ENCODE measurements at places on chromosomes 2 and 18.
A peak's percentile ranks its signal among the peaks of the same experiment; 100 is the strongest.

DNA sequence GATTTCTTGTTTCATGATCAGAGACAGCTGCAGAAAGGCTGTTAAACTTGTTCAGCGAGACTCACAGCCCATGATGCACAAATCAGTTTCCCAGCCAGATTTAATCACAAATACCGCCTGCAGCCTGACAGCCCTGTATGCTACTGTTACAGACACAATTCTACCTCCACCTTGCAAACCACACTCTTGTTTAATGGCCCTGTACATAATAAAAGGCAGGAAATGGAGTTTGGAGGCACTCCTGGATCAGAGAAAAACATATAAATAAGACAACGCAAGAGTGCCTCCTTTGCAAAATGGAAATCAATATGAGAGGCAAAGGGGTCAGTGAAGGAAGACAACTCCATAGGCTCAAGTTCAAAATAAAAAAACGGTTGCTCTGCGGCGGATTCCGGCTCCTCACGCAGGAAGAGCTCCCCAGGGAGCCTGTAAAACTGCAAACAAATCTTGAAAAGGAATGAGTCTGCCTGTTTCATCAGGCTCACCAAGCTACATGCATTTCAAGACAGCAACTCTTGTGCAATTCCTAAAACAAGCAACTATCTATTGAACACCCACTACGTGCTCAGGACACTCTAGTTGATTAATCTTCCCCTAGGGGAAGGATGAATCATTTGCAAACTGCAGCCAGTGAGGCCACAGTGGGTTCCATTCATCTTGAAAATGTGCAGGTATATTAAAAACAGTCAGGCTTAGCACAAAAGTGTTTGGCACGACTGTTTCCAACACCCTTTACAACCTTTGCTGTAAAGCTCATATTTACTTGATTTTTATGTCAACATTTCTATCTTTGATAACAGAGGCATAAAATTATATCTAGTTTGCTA lies 37.5 kb downstream of the TBC1D8 start:
- peak; percentile 97 for DNase-seq

DNA sequence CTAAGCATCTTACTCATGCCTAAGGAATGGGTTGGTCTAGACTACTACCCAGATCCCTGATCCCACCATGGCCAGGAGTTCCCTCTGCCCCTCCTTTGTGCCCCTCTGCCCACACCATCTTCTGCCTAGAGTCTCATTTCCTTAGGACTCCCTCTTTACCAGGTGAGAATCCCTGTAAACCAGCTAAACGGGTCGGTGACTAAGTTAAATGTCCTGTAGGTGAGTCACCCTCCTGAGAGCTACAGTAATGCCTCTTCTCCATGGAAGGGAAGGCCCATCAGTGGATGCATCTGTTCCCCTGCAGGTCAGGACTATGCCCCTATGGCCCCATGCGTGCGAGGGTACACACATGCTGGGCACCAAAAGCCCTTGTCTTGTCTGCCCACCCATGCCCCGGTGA lies 25.4 kb downstream of the PTGR3 start:
- DNase-seq = no peak

DNA sequence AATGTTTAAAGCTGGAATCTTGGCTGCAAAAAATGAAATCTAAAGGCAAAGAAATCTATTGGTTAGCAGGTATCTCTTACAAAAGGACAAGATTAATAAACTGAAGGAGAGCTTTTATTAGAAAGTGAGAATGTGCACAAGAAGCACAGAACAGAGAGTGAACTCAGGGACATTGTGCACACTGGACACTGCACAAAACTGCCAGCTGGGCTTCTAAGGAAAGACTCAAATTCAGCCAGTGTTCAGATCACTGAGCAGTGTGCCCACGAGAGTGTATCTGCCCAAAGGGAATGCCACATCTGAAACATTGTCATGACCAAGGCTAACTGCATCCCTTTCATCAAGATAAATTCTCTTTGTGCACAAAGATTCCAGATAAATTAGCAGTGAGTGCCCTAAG lies 129.7 kb upstream of the KCNH7 start:
- no peak for DNase-seq

DNA sequence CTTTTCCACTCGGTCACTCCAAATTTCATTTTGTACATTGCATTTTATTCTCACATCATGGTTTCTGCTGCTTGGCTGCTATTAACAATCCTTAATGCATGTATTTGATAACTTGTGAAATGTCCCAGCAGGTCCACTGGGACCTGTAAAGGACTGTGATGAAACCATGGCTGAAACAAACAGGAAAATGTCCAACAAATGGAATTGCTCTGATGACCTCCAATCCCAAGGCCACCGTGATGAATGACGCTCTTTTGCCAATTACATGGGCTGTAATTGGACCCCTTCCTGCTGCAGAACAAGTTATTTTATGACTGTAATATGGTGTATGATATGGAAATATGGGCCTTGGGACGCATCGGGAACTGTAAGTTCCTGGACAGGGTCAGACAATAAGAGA lies 224.2 kb upstream of the CXCR4 start:
- DNase-seq = no peak

- no peak for DNase-seq
Measured at GRCh38 chr2:17933256-17933655, 54.8 kb downstream of the KCNS3 start.

GRCh38 chr2:219851801-219852481 lies 224.5 kb downstream of the SLC4A3 start:
- DNase-seq = no peak

DNA sequence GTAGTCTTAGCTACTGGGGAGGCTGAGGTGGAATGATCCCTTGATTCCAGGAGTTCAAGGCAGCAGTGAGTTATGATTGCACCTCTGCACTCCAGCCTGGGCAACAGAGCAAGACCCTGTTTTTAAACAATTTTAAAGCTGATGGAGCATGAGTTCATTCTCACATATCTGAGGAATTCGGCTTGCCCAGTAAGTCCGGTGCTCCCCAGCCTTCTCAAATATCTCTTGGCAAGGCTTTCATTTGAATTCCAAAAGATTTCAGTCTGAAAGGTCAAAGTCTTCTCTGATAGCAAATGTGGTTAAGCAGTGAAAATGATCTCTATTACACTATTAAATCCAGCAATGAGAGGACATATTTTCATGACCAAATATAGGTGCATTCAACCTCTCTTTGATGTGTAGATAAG lies 27.9 kb downstream of the PIEZO2 start:
- DNase-seq = no peak

DNA sequence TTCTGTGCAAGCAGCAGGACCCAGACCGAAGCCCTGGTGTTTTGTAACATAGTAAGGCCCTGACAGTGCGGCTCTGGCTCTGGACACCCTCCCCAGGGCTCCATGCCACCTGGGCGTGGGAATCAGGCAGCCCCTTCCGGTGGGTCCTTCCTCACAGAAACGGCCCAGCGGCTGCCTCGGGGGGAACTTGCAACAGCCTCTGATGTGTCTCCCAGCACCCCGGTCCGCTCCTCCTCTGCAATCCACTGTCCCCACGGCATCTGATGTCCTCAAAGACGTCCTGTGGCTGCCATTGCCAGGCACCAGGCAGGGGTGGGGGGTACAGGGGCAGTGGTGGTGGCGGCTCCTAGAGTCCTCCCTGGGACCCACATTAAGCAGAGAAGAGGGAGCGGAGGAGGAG lies 58.8 kb downstream of the CENPO start:
- DNase-seq = no peak

- no peak for DNase-seq
Measured at GRCh38 chr18:75455249-75456198, 28.0 kb upstream of the SMIM21 start.

- DNase-seq = no peak
Measured at GRCh38 chr2:12035029-12035720, 288.7 kb downstream of the LPIN1 start.

DNA sequence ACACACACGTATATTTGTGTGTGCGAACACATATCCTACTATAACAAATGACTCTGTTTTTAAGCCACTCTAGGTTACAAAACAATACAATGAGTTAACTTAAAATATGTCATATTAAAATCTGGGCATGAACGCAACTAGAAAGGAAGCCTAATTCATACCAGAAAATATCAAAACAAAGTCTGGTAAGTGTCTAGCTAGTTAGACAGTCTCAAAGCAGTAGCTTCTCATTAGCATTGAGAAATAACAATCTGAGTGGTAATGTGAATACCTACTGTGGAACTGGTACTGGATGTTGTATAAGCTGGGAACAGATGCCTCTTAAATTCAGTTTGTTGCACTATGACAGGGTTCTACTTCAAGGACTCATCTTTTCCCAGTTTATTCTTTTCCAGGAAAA lies 32.5 kb upstream of the WIPF1 start:
- DNase-seq = no peak

- DNase-seq = no peak
Measured at GRCh38 chr2:102618452-102619413, 620 bp upstream of the SLC9A2 start.

DNA sequence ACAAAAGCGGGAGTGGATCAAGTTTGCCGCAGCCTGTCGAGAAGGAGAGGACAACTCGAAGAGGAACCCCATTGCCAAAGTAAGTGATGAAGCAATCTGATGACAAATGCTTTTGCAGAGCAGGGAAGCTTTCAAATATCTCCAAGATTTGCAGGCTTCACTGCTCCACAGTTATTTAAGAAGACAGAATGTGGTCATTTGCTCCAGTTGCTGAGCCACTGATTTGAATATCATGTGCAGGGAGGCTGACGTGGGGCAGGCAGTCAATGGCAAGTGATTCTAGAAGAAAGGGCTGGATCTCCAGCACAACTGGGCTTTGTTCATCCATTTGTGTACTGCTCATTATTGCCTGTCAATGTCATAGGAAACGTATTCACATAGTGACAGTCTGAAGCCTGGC lies 10.2 kb downstream of the DSG4 start:
- DNase-seq = no peak

- no peak for DNase-seq
Measured at GRCh38 chr2:86566821-86567190, 3.6 kb upstream of the CHMP3 start.

DNA sequence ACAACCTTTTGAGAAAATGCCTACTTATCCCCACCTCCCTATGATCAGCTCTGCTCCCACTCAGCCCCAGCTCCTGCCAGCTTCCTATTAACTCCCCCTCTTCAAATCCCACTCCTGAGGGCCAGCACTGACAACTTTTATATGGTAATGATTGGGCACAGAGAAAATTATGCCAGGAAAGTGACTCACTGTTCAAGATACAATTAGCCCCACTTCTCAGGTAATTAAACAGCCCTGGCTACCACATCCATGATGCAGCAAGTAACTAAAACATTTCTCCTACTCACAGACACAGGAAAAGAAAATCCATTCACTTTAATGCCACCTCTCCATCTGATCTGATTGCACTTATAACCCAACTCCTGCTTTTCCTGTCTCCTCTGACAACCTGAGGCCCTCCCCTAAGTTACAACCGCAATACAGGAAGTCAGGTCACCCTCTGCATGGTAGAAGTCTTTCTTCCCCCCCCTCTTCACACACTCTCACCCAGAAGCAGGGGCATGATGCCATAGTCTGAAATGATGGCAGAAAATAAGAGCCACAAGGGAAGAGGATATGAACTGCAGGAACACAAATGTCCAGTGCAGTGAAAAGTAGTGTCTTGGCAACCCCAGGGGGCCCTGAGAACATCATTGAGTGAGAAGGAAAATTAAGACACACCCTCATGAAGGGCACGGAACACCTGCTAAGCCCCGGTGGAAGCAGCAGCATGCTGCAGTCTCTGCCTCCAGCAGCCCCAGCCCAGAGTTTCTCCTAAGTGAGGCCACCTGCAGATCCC lies 54.4 kb downstream of the STK39 start:
- no peak for DNase-seq

DNA sequence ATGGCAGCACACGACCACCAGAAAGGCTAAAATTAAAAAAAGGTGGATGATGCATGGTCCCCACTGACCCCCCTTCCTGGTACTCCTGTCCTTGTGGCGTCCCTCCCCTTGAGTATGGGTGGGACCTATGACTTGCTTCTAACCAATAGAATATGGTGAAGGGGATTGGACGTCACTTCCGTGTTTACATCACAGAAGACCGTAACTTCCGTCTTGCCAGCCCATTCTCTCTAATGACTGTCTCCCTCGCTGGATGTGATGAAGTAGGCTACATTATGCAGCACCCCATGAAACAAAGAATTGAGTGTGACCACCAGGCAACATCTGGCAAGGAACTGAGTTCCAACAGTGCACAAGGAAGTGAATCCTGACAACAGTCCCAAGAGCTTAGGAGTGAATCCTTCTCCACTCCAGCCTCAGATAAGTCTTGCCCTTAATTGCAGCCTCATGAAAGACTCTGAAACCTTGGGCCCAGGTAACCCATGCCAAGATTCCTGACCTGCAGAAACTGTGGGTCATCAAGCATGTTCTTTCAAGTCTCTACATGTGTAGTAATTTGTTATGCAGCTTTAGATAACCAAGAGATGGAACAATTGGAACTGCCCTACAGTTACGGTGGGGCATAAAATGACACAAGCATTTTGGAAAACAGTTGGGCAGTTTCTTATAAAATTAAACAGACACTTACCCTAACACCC lies 80.1 kb upstream of the NPAS2 start:
- no peak for DNase-seq

- DNase-seq = no peak
Measured at GRCh38 chr18:59159986-59160385, 20.3 kb downstream of the SEC11C start.

- DNase-seq = no peak
Measured at GRCh38 chr18:75066936-75067335, 142.0 kb downstream of the PTGR3 start.

- DNase-seq = no peak
Measured at GRCh38 chr2:232970051-232970450, 43.0 kb downstream of the NGEF start.

DNA sequence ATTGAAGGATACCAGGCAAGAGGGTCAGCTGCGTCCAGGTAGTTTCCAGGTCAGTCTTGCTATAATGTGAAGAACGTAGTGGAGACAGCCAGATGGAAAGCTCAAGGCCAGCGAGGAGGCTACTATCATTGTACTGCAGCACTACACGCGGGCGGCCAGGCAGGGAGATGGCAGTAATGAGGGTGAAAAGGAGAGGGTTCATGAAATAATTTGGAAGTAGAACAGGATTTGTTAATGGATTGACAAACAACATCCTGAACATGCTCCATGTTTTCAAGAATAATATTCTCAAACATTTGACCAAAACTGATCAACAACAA lies 17.1 kb downstream of the SPIRE1 start:
- no peak for DNase-seq

GRCh38 chr2:127188797-127189196 lies 31.3 kb downstream of the CYP27C1 start:
- no peak for DNase-seq

Measured in skeletal muscle cell (primary cell).